Cardiac muscle cell (in vitro differentiated cells and primary cell): ENCODE measurements at places on chromosomes 4 and X.

DNA sequence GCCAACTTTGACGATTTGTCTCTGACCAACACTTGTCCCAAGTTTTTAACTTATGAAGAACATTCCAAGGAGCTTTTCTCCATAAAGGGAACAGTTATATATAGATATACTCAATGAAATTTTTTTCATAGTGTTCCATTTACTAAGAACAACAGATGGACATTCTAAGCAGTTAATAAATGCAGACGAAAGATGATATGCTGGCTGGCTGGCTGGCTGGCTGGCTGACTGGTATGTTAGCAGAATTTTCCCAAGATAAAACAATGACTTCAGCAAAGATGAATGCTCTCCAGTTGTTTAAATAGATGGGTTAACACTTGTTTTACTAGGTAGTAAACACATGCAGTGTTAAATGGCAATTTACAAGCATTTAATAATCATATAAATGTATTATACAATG is 62.2 kb downstream of the SPANXN3 start:
- no peak for DNase-seq

DNA sequence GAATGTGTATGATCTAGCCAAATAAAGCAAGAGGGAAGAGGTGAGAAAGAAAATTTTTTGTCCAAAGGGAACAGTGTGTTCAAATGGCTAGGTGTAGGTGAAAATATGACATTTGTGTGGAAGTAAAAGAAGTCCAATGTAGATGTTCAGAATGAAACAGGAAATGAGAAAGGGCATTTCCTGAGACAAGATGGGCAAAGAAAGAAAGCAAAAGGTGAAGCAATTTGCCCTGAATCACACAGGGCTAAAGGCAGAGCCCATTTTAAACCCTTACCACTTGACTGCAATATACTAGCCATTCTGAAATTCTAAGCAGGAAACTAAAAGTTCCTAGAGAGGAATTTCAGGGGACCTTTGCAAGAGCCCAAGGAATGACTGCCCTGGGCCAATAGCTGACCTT is 36.0 kb downstream of the CLOCK start:
- no peak for DNase-seq

DNA sequence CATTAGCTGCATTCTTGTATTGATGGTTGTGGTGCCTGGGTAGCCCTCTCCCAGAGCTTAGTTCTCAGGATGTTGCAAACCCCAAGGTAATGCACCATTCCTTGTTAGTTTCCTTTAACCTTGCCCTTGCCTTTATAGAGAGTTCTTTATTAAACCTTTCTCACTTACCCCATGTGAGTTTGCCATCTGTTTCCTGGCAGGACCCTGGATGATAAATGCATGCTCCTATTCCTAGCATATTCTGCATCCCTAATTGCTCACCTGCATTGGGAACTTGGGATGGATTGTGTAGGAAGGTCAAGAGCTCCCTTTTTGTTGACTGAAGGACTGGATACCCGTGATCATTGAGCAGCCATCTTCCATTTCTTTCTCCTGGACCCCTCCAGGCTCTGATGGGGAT is 59.9 kb upstream of the AP1S2 start:
- DNase-seq = no peak

DNA sequence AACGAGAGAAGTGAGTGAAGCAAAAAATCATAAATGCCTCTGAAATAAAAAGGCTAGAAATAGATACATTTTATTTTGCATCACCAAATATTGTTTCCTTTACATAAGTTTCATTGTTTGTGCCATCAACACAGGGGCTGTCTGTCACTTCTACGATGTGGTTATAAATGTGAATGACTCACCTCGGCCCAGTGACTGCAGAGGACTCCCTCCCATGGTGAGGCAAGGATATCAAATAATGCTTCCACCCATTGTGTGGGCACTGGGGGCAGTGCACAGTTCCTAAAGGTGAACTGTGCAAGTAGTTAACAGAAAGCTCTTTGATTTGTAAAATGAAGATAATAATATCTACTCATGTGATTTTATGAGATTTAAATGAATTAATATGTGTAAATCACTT is 230.3 kb upstream of the NEIL3 start:
- DNase-seq = no peak

DNA sequence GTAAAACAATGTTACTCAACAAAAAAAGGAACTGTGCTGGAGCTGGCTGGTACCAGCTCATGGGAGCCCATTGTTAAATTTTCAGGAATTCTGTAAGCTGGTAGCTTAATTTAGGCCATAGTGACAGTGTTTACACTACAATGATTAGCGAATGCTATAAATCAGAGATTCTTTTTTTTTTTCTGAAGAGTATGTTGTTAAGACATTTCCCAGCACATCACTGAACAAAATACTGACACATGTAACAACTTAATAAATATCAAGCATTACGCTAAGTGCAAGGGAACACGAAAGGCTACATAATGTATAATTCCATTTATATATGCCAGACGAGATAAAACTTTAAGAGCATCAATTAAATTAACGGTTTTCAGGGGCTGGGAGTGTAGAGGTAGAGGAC is 4.4 kb downstream of the WDFY3 start:
- DNase-seq = no peak

- no peak for DNase-seq
These were observed 9.0 kb downstream of the ATP10D start for GRCh38 chr4:47494124-47494430.

- DNase-seq = no peak
These were observed 19.6 kb upstream of the TCEAL4 start for GRCh38 chrX:103565752-103566151.

GRCh38 chr4:3469386-3470243 is 6.5 kb downstream of the DOK7 start:
- DNase-seq = no peak

- no peak for DNase-seq
These were observed 21.4 kb downstream of the ZCCHC13 start for GRCh38 chrX:74325130-74326059.

DNA sequence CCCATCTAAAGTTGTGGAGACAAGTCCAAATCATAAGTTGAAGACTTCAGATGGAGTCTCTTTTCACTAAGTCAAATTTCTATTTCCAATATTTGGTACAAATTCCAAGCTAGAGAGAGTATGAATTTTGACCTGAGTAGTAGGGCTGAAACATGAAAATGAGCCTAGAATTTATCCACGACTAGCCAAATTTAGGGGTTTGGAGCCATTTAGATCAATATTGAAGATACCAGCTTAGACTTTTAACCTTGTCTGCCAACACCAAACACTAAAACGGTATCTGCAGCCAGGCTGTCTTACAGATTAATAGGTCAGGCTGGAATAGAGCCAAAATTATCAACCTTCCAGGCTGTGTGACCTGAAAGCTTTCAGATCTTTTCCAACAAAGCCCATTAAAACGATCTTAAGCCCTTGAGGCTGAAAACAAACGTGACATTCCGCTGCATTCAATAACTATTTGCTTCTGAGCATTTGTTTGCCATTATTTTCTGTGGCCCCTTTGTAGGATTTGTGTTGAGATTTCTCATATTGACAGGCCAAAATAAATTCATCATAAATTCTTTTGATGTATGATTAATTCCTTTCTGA is 268.7 kb upstream of the DKK2 start:
- peak; percentile 55 for DNase-seq

GRCh38 chrX:12042615-12043014 is 95.7 kb upstream of the FRMPD4 start:
- DNase-seq = no peak

DNA sequence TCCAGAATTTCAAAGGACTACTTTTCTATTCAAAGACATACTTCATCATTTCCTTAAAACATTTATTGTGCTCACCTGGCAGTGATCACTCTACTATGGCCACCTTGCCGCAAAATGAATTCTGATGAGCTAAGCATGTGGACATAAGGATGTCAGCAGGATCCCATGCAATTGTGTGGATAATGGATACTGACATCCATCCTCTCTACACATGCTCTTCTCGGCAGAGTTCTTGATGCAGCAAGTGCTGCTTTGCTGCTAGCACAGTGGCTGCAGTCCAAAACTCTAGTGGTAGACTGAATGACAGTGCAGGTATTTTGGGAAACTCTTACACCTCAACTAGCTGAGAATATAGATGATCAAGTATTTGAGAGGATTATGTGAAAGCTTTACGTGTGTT is 168.0 kb downstream of the BANK1 start:
- DNase-seq = no peak

DNA sequence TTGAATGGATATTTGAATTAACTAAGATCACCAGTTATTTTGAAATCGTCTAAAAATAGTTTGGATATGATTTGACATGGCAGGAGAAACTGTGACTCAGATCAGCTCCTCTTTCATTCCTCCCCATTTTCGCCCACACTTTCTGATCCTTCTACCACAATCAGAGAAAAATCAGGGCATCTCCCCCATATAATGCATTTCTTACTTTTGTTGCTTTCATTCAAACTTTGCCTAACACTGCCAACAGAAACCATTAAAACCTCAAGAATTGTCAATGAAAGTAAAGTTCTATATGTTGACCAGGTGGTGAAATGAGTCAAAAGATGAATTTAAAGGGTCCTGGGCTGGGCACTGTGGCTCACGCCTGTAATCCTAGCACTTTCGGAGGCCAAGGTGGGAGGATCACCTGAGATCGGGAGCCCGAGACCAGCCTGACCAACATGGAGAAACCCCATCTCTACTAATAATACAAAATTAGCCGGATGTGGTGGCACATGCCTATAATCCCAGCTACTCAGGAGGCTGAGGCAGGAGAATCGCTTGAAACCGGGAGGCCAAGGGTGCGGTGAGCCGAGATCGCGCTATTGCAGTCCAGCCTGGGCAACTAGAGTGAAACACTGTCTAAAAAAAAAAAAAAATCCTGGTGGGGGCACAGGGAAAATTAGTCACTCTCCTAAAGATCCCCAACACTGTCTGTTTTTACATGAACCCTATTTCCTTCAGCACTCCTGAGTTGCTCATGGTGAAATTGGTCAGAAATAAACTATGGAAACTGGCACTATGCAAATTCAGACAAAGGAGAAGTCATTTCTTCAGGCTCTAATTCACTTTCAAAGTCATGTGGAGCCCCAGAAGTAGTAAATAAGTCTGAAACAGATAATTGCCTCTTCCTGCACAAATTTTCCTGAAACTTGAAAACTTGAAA is 122.8 kb upstream of the NOCT start:
- DNase-seq = no peak

DNA sequence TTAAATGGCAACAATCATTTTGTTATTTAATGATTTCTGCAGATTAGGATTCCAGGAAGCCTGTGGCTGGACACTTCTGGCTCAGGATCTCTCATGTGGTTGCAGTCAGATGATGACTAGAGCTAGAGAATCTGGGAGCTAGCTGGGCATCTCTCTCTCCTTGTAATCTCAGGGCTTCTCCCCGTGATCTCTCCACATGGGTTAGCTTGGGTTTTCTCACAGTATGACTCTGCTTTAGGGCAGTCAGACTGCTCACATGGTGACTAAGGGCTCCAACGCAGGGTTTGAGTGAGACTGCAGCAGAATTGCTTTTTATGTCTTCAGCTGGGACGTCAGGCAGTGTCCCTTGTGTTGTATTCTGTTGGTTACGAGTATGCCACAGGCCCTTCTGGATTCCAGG is 361.4 kb downstream of the CBLL2 start:
- DNase-seq = no peak

- DNase-seq = no peak
These were observed 28.5 kb upstream of the SEPTIN6 start for GRCh38 chrX:119721487-119721886.

GRCh38 chr4:15884666-15885065 is 53.9 kb downstream of the FGFBP1 start:
- no peak for DNase-seq

DNA sequence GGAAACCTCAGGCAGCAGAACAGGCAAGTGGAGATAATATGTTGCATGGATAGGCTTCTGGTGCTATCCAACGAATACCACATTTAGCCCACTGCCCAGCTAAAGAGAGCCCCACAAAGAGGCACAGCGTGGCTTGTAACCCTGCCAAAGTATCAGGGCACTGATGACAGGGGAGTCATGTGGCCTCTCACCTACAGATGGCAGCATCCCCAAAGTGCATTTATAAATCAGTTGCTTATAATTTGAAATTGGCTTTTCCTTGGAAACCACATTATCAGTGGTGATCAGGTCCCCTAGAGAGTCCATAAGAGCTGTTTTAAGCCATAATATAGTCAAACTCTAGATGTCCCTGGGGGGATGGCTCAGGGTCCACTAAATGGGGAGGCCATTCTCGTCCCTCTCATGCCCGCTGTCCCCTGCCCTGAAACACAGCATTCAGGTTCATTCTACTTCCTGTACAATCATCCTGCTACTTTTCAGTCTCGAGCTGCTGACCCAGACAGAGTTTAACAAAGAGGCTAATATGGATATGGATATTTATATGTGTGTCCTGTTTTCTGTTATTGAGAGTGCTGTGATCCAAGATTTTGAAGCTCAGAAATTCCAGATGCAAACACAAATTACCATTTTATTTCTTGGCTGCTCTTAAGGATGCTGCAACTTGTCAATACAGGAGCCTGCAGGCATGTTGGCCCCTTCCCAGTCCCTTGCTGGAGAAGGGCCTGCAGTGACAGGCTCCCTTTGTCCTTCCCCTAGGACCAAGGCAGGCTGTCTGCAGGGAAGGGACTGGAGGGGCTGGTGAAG is 28.5 kb downstream of the SRPX start:
- DNase-seq = no peak

DNA sequence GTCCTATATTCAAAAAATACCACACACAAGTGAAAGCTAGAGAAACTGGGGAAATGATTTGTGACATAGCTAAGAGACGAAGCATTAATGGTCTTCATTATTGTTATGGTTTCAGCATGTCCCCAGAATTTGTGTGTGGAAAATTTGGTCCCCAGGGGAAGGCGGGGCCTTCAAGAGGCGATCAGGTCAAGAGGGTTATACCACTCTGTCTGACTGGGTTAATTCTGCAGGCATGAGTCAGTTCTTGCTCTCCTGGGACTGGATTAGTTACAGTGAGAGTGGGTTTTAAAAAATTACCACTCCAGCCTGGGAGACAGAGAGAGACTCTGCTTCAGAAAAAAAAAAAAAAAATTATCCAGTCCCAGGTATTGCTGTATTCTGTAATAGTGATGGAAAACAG is 2.1 kb upstream of the MTNR1A start:
- DNase-seq = no peak

DNA sequence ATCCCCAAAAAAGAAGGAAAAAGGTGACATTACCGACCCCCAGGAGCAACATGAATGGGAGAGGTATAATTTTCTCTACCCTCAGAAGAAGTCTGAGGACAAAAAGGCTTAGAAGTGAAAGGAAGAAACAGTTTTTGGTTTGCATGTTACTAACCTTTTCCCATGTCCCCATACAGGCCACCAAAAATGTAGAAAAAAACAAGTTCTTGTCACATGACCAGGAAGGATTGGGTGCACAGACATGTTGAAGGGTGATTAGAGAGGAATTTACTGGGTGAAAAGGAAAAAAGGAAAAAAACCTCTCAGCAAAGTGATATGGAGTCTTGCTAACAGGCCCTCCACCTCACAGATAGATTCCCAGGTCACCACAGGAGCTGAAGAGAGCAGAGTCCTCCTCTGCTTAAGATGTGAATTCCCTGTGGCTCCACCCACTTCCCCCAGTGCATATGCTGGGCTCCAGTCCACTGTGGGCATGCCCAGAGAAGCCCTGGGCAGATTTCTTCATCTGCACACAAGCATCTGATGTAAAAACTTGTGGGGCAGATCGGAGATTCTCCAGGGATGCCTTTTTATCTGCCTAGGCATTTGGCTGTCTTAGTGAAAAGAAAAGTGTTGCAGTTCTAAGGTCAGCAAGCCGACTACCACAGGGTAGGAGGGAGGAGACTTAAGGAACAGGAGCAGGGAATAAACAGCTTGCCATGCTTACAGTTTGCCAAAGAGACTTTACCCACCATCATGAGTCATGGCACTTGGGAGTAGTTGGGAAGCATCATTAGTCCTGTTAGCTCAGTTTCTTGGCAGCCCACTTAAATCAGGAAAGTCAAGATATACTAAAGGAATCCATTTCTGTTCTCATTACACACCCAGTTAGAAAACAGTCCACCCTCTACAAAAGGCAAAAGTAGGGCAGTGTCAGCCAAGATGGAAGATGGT is 25.0 kb upstream of the PASD1 start:
- DNase-seq = no peak
